ENCODE measurements at places on chromosomes 5 and 9.

DNA sequence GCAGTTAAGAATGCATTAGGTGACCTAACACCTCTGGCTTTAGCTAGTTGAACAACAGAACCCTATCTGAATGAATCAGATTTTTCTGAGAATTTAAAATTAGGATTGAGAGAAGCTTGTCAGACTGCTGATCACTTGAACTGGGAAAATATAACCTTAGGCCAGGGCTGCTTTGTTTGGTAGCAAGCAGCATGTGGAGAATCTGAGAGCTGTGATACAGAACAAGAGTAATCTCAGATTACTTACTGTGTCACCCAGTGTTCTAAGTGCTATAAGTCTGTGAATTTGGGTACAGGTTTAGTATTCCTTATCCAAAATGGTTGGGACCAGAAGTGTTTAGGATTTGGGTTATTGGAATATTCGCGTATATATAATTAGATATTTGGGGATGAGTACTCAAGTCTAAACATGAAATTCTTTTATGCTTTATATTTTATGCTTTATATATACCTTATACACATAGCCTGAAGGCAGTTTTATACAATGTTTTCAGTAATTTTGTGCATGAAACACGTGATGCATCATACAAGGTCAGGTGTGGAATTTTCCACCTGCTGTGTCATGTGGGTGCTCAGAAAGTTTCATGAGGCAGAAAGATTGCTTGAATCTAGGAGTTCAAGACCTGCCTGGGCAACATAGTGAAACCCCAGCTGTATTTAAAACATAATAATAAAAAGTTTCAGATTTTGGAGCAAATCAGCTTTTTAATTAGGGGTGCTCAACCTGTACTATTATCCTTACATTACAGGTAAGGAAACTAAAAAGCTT lies 8.3 kb upstream of the CHD1 start:
- DNase-seq: no peak

DNA sequence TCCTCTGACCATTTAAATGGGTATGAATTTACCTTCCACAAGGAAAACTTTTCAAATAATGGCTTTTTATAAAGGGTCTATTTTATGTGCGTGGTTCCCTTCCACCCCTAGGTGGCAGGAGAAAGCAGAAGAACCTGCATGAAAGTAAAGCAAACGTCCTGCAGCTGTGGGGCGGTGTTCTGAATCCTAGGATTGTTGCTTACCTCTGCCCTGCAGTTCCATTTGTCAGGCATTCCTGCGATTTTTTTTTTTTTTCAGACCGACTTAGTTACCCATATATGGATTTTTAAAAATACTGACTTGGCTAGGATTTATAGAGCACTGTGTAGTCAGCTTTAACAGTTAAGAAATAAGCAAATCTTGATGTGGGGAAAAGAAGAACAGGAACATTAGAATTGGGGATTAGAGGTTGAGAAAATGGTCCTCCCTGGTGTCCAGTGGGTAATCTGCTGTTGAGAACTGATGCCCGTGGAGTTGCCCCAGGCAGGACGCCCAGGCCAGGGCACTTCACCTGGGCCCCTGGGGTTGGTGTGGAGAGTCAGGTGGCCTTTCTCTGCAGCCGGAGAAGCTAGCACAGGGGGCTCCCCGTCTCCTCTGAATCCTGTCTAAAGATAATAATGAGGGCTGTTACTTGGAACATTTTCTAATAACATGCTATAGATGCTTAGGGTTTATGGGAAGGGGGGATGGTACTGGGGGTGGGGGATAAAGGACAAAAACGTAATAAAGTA lies 30.4 kb upstream of the LTC4S start:
- peak; percentile 13 for DNase-seq

GRCh38 chr5:2751592-2752021 lies at the start of gene IRX2:
Gene IRX2, minus strand, starts transcription at chr5:2751677. Its CDS starts 264 bp downstream, at chr5:2751413.
- DNase-seq: no peak

GRCh38 chr5:123810746-123811340 lies 298.9 kb downstream of the CSNK1G3 start:
- DNase-seq: no peak

- no peak for DNase-seq
Measured at GRCh38 chr9:85331626-85332025, 410.1 kb downstream of the AGTPBP1 start.

DNA sequence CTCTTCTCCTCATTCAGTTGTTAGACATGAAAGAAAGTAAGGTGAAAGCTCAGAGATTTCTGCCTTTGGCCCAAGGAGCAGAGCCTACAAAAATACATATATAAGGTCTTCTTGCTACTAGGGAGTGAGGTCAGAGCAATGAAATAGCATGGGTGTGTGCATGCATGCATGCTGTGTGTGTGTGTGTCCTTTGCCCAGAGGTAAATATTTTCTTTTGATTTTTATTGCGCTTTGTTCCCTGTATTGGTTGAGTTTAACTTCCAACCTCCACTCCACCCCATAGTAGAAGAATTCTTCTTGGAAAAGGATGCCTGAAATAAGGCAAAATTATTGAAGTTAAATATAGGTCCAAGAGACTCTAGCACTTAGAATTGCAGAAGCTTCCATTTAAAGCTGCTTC lies 248.0 kb upstream of the PTGER4 start:
- no peak for DNase-seq

- DNase-seq: no peak
Measured at GRCh38 chr5:65563777-65564176, 681 bp downstream of the PPWD1 start.

DNA sequence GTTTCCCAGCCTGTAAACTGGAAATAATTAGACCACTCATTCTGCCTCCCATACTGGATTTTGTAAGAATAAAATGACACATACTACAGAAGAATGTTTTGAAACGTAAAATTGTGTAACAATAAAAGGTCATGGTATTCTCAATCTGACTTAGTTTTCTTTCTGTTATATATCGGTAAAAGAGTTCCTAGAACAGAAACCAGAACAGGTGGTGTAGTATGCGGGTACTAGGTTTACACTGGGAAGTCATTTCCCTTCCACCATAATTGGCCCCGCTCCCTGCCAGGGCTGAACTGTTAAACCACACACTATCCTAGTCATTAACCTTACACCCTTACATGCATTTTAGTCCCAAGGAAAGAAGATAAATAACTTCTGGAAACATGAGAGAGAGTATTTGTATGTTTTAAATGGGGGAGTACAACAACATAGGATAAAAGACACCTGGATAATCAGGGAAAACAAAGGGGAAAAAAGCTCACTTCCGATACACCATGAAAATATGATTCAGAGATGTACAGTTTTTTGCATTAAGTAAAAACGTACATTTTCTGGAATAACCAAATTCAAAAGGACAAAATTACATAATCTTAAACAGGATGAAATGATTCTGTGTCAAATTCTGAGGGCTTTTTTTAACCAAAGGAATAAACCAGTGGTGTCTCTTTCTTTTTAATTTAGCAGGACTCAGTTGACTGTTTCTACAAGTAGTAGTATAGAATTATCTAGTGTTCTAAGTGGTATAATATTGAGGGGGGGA lies 199.7 kb downstream of the GLIS3 start:
- DNase-seq: no peak

- DNase-seq: no peak
Measured at GRCh38 chr5:39082995-39083394, 8.8 kb upstream of the RICTOR start.

GRCh38 chr9:93093127-93093876 lies 2.7 kb upstream of the CARD19 start:
- no peak for DNase-seq

DNA sequence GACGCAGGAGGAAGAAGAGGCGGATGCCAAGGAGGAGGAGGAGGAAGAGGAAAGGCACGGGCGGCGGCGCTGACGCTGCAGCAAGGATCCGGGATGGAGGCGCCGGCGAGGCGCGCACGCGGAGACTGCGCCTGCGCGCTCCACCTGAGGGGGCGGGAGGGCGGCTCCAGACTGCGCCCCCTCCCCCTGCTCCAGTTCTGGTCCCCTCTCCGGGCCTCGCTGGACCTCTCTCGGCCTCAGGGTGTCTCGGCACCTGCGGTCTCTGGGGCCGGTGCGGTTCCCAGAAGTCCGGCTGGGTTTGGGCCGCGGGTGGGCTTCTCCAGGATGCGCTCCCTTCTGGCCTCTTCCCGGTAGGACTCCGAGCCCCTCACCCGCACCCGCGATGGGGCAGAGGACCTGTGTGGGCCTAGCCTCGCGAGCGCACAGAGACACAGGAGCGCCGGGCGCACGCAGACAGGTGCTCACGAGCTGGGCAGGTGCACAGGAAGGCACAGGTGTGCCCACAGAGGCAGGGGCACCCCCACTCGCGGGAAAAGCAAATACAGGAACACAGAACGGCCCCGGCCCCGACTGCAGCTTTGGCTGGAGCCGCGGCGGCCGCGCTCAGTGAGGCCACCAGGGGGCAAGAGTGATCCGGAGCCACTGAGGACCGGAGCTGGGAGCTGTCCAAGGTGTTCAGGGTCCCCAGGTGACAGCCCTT lies at the start of gene NPDC1:
Gene NPDC1 (minus strand): TSS at position 90 of the 700 bp plus-strand sequence. CDS start 188 bp downstream, outside the sequence.
- peak; percentile 51 for DNase-seq

- no peak for DNase-seq
Measured at GRCh38 chr5:110663525-110663924, 62.9 kb downstream of the TMEM232 start.

- no peak for DNase-seq
Measured at GRCh38 chr5:57302164-57302563, 128.3 kb downstream of the GPBP1 start.

- DNase-seq: no peak
Measured at GRCh38 chr9:6761306-6761705, 3.5 kb downstream of the KDM4C start.

GRCh38 chr5:139513852-139514485 lies 31.4 kb upstream of the STING1 start:
- DNase-seq: no peak

GRCh38 chr5:78597974-78598371 lies 50.6 kb downstream of the LHFPL2 start:
- DNase-seq: no peak

- no peak for DNase-seq
Measured at GRCh38 chr5:95782181-95782580, 40.3 kb downstream of the GLRX start.

DNA sequence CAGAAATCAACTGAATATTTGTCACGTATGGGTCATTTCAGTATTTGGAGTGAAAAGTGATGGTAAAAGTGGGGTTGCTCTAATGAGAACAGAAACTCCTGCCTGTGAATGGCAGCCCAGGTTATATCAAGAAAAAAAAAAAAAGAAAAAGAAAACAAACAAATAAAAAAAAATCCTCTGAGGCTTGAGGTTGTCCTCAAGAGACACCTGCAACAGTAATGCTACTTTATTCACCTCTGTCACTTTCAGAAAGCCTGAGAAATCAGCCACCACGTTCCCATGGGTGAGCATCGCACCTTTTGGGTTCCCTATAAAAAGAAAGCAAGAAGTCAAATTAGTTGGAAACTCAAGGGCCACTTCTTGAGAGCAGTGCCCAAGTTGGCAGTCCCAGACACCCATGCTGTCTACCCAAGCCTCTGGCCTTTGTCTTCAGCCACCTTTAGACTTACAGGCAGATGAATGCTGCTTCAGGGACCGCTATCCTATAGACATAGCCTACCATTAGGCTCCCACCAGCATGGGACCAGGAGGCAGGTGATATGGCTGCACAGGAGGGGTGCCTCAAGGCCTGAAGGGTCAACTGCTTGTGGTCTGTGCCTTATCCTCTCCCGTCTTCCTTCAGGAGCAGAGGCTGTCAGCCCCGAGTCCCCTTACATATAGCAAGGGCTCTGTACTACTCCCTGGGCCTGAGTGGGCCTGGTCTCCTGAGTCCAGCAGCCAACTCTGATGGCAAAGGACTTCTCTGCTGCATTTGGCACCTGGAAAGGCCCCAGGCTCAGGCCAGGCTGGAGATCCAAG lies 31.1 kb upstream of the MEIKIN start:
- DNase-seq: no peak

- DNase-seq: no peak
Measured at GRCh38 chr5:178152491-178153444, 917 bp downstream of the NHP2 start.

- DNase-seq: no peak
Measured at GRCh38 chr9:77978086-77978781, 53.4 kb downstream of the GNAQ start.

- no peak for DNase-seq
Measured at GRCh38 chr5:161498531-161498930, 48.0 kb downstream of the GABRB2 start.

- no peak for DNase-seq
Measured at GRCh38 chr9:33852216-33852826, 35.4 kb downstream of the UBE2R2 start.

- DNase-seq: no peak
Measured at GRCh38 chr5:152364899-152365298, 40.2 kb downstream of the NMUR2 start.

DNA sequence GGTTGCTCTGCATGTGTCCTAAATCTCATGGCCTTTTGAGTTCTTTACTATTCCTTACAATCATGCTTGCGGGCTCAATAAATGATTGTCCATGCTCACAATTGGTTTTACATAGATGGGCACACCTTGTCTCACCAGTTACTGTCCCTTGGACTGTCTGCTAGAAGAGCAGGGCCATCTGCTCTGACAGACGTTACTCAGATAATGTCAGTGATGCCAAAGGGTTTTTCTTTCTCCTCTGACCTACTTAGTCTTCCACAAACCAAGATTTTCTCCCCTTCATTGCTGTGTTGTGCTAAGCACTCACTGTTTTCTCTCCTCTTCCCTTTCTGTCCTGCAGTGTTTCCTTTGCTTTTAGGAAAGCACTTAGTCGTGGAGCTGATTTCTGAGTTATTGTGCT lies 562.3 kb downstream of the KIF4B start:
- DNase-seq: no peak

- DNase-seq: no peak
Measured at GRCh38 chr5:154652746-154653417, 102.3 kb upstream of the LARP1 start.

- DNase-seq: no peak
Measured at GRCh38 chr5:134995850-134996402, 28.2 kb downstream of the CATSPER3 start.

GRCh38 chr9:79962836-79963235 lies 391.1 kb downstream of the TLE4 start:
- DNase-seq: no peak

GRCh38 chr5:174327317-174327864 lies 281.9 kb downstream of the NSG2 start:
- DNase-seq: peak; percentile 62

- no peak for DNase-seq
Measured at GRCh38 chr9:136512651-136513071, 29.8 kb upstream of the SEC16A start.

DNA sequence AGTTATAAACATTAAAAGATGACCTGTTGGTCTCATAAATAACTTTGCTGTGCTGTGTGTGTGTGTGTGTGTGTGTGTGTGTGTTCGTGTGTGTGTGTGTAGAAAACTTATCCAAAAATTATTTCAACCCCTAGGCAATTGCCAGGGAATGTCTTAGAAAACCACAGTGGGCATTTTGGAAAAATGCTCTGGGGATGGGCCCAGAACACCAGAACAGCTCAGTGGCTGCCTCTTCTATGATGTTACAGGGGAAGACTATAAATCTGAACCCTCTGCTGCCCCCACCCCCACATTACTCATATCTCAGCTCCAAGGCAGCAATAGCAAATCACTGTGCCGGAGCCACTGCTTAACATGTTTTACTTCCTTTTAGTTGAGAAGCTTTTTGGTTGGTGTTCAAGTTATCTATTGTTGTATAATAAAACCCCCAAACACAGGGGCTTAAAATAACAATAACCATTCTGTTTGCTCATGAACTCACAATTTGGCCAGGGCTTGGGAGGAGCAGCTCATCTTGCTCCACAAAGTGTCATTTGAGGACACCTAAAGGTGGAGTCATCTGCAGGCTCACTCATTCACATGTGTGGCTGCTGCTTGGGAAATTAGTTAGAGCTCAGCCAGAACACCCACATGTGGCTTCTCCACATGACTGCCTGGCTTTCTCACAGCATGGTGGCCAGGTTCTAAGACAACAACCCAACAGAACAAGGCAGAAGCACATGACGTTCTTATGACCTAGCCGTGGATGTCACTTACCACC lies 40.4 kb downstream of the ACTBL2 start:
- no peak for DNase-seq

- no peak for DNase-seq
Measured at GRCh38 chr5:131389869-131390265, 126.0 kb downstream of the CDC42SE2 start.

All from NK-92 treated with Interleukin-12 subunit alpha and Interleukin-12 subunit beta, amount 100 ng/mL, for 24 hours (cell line).